Type B pancreatic cell (in vitro differentiated cells): ENCODE measurements at places on chromosomes 5 and 9.

- DNase-seq = no peak
Measured at GRCh38 chr5:83703059-83703458, 17.6 kb downstream of the HAPLN1 start.

DNA sequence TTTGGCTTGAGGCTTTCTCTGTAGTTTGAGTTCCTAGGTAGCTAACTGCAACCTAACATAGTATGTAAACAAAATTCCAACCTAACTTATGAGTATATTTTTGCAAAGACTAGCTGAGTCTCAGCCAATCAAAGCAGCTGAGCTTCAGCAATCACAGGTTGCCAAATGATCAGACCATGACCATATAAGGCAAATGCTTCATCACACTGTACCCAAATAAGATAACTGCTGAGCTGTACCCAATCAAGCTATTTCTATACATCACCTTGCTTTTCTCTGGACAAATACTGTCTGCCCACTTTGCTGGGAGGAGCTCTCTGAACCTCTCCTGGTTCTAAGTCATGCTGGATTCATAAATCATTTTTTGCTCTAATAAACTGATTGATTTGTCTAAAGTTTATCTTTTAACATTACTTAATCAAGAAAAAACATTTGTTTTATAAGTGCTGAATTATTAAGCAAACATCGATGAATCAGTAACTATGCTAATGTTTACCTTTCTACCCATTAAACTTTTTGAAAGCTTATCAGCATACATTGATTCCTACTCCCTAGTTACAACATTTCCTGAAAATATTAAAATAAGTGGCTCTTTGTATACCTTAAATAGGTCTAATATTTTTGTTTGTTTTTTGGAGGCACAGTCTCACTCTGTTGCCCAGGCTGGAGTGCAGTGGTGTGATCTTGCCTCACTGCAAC is 129.7 kb upstream of the PCA3 start:
- DNase-seq = no peak

- DNase-seq = no peak
Measured at GRCh38 chr9:136560586-136560985, 14.7 kb upstream of the NOTCH1 start.

DNA sequence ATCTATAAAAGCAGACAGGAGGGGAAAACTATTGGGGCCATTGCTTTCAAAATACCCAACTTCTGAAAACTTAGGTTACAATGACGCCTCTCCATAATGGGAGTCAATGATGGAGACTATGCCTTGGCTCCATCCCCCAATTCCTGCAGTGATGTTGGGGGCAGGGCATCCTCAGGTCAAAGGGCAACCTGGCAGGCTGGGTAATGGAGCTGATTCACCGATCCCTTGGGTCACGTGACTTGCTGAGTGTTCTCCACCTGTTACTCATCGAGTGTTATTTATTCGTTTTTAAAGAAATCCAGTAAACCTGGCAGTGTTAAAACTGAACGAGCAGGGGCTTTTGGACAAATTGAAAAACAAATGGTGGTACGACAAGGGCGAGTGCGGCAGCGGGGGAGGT is 244.4 kb downstream of the FAM114A2 start:
- no peak for DNase-seq

- no peak for DNase-seq
Measured at GRCh38 chr5:141787376-141787775, 90.8 kb downstream of the PCDH1 start.

GRCh38 chr5:154830219-154830595 is 20.2 kb downstream of the FAXDC2 start:
- DNase-seq = no peak

- no peak for DNase-seq
Measured at GRCh38 chr5:178403351-178403750, 170.7 kb upstream of the PHYKPL start.

DNA sequence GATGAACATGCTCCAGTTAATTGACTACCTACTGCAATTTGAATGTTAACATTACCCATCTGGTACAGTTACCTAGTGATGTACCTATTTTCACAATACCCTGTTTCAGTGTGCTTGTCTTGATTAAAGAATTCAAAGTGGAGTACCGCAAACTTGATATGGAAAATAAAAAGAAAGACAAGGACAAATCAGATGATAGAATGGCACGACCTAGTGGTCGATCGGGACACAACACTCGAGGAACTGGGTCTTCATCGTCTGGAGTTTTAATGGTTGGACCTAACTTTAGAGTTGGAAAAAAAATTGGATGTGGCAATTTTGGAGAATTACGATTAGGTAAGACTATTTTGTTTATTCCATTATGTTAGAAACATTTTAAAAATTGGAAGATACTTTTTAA is 33.5 kb downstream of the CSNK1G3 start:
- no peak for DNase-seq

GRCh38 chr5:5770825-5771224 is 348.3 kb downstream of the ICE1 start:
- no peak for DNase-seq

GRCh38 chr5:80745490-80745889 is 90.7 kb upstream of the DHFR start:
- no peak for DNase-seq

- no peak for DNase-seq
Measured at GRCh38 chr9:126880226-126880946, 19.9 kb downstream of the ZBTB34 start.

GRCh38 chr5:2382776-2383697 is 368.4 kb downstream of the IRX2 start:
- no peak for DNase-seq

GRCh38 chr9:137295238-137295811 is 6.7 kb downstream of the NRARP start:
- no peak for DNase-seq

- no peak for DNase-seq
Measured at GRCh38 chr5:163565931-163566608, 60.7 kb downstream of the MAT2B start.

GRCh38 chr9:6689893-6690674 is 44.6 kb upstream of the GLDC start:
- no peak for DNase-seq

DNA sequence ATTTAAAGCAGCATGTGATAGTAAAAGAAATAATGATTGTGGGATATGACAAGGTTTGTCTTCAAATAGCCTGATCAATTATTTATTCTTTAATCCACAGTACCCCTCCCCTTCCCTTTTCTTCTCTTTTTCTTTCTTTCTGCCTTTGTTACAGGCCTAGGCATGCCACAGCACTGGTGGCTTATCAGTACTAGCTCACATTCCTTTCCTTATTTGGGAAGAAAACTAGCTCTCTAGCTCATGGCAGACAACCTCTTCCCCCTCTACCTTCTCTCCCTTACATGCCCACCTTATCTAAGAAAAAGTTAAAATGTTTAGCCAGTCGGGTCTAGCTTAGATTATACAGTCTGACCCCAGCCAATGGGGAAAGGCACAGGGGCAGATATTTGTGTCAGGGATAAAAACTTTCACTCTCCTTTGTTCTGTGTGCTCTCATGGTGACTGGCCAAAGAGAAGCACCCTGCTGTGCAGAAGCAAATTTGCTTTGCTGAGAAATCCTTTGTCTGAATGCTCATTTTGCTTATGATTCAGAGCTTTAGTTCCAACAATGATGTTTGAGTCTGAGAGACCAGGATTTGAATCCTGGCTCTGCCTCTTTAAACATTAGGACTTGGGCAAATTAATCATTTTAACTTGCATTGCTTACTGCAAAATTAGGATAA is 75.8 kb upstream of the CDH12 start:
- DNase-seq = no peak

GRCh38 chr5:128579639-128580038 is 41.6 kb upstream of the FBN2 start:
- DNase-seq = no peak

GRCh38 chr5:153558957-153559356 is 68.5 kb downstream of the GRIA1 start:
- no peak for DNase-seq

- DNase-seq = no peak
Measured at GRCh38 chr9:112846528-112847488, 43.9 kb downstream of the SLC46A2 start.

GRCh38 chr9:131194762-131195161 is 69.4 kb downstream of the NUP214 start:
- no peak for DNase-seq

GRCh38 chr9:92669527-92669889 is 423 bp downstream of the IPPK start:
- DNase-seq = no peak

DNA sequence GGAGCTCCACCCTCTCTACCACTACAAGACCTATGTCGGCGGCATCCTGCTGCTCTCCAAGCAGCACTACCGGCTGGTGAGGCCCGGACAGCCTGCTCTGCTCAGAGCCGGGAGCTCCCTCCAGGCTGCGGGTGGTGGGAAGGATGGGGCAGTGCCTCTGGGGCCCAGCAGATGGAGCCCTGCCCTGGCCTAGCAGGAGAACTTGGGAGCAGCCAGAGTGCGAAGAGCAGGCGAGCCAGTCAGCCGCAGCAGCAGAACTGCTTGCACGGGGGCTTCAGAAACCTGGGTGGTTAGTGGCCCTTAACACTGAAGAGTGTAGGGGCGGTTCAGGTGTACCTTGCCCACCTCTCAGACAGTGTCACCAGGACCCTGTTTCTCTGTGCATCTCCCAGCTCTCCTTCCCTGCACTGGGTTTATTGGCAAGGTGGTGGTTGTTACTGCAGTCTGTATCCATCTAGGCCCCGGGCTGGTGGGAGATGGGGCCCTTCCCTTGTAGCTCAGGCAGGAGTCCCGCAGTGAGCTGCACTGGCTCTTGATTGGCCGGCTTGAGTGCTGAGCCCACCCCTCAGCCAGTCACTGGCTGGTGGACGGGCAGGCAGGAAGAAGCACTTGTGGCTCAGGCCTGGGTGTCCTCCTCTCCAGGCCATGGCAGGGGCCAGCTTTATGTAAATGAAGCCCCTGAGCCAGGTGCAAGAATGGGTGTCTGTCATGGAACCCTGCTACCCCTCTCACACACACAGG is 7.7 kb downstream of the B4GALT7 start:
- peak; percentile 86 for DNase-seq

- DNase-seq = no peak
Measured at GRCh38 chr5:151678713-151679112, 8.0 kb downstream of the SPARC start.

DNA sequence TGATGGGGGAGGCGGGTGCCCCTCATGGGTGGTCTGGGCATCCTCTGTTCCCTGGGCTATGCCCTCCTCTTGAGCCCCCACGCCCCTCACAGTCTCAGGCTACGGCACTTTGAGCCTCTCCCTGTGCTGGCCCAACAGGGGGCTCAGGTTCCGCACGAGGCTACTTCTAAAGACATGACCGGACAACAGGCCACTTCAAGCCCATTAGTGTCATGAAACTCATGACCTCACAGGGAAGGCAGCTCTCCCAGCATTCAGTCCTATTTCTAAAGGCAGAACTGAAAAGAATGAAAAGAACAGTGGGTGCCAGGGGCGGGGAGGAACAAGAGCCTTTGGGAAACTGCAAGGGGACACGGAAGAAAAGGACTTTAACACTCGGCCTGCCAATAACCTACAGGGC is 45.0 kb downstream of the COL23A1 start:
- no peak for DNase-seq

DNA sequence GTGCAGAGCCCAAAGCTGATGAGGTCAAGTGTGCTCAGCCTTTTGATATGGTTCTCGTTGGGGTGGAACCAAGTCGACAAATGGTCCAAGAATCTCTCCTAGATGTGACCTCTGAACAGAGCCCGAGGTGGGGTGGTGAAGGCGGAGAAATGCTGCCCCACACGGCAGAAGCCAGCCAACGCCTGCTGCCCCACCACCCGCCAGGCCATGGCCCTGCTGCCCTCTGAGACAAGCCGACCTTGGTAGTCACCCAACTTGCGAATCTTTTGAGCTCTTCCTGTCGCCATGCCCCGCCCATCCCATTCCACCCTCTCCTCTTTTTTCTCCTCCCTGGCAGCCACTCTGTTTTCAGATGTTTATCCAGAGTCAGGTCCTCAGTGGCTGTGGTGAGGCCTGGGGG is 91.5 kb upstream of the EGFLAM start:
- no peak for DNase-seq

- no peak for DNase-seq
Measured at GRCh38 chr5:54900984-54901725, 84.2 kb downstream of the ESM1 start.

GRCh38 chr5:143865426-143866025 is 53.6 kb downstream of the HMHB1 start:
- no peak for DNase-seq

DNA sequence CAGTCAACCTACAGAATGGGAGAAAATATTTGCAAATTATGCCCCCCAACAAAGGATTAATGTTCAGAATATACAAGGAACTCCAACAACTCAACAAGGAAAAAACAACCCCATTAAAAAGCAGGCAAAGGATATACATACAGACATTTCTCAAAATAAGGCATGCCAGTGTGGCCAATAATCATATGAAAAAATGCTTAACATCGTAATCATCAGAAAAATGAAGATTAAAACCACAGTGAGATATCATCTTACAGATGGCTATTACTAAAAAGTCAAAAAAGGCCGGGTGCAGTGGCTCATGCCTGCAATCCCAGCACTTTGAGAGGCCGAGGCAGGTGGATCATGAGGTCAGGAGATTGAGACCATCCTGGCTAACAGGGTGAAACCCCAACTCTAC is 103.2 kb downstream of the KLHL3 start:
- no peak for DNase-seq

GRCh38 chr5:152151113-152151512 is 226.5 kb upstream of the GLRA1 start:
- no peak for DNase-seq

GRCh38 chr5:60366489-60366888 is 333.5 kb downstream of the DEPDC1B start:
- no peak for DNase-seq

GRCh38 chr5:132263548-132264261 is 6.2 kb downstream of the PDLIM4 start:
- DNase-seq = peak; percentile 57

- no peak for DNase-seq
Measured at GRCh38 chr5:59756373-59757035, 137.0 kb downstream of the PDE4D start.

GRCh38 chr5:371811-372555 is 50.5 kb downstream of the AHRR start:
- DNase-seq = peak; percentile 65

DNA sequence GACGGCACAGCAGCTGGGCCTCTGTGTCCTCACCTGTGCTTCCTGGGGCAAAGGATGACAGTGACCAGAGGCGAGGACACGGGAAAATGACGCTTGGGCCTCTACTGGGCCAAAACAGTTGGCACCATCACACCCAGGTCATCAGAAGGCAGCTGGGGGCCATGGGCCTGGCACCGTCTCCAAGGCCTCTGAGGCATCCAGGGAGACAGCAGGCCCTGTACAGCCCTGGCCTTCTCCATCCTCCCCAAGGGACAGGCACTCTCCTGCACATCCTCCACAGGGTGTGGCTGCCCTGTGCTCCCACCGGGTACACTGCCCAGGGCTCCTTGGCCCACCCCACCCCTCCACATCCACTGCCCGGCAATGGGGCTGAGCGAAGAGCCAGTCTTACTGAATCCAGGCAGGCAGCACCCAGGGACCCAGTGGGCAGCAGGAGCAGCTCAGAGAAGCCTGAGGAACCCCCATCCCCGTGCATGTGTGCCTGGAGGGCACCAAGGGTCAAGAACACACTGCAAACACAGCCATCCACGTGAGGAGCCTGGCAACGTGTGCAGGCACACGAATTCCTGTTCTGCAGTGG is 4.0 kb downstream of the LPCAT1 start:
- peak; percentile 65 for DNase-seq
